NCI-H1436 treated with DMSO at 0.1 percent for 48 hours (cell line): ENCODE measurements at places on chromosomes 1 and 21.

DNA sequence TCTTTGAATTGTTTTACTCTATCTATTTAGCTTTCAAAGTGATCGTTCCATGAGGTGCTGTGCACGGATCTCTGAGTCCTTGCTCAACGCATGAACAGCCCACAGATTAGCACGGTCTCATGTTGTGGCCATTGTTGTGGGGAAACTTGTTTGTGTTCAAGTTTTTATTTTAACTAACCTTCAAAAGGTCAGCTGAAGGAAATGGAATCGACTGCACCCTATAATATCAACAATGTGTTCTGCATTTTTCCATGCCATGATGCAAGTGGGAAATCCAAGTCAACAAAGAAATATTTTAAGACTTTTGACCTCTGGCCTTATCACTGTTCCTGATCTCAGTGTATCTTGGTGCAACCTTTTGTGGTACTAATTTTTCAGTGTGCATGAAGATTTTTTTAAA, 6.1 kb downstream of the SH2D1B start:
- no peak for DNase-seq

DNA sequence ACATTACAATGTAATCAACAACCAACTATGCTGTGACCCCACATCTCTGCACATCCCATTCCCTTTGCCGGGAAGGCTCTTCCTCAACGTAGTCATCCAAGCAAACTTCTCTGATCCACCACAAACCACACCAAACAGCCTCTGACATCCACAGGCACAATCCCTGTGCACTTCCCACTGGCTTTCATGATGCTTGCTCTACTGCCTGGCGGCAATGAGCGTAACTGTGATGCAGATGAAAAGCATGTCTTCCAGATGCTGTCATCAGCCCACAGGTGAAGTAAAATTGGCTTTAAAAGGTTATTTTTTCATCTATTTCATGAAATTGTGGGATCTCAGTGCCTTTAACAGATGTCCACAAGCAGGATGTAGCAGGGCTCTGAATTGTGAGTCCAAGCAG, 635.2 kb downstream of the SMYD3 start:
- no peak for DNase-seq

- DNase-seq = no peak
Measured at GRCh38 chr1:95232646-95233318, 1.2 kb upstream of the RWDD3 start.

DNA sequence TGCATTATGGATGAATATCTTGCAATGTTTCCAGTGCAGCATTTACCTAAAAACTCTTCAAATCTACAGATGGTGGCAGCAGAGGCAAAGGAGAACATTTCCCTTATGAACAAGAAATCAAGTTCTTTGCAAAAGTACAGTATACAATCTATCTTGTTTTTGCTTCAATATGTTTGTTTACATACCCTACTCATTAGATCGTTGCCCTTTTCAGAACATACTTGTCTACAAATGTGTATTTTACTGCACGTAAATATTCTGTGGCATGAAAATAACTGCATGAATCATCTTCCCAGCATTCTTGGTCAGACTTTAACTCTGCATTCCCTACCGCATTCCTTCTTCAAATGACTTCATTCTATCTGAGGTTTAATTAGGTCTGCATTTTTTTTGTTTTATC, 212.7 kb downstream of the ZP4 start:
- DNase-seq = no peak

GRCh38 chr1:24558902-24559791, 3.3 kb downstream of the NCMAP start:
- DNase-seq = no peak

- no peak for DNase-seq
Measured at GRCh38 chr21:31397515-31397926, 53.5 kb upstream of the TIAM1 start.
